ENCODE measurements at places on chromosomes 7 and 10.
A peak's percentile ranks its signal among the peaks of the same experiment; 100 is the strongest.

- no peak for DNase-seq
Measured at GRCh38 chr10:52663161-52663560, 109.4 kb downstream of the MBL2 start.

GRCh38 chr10:91901784-91902677 lies 7.3 kb downstream of the FGFBP3 start:
- peak; percentile 30 for DNase-seq

DNA sequence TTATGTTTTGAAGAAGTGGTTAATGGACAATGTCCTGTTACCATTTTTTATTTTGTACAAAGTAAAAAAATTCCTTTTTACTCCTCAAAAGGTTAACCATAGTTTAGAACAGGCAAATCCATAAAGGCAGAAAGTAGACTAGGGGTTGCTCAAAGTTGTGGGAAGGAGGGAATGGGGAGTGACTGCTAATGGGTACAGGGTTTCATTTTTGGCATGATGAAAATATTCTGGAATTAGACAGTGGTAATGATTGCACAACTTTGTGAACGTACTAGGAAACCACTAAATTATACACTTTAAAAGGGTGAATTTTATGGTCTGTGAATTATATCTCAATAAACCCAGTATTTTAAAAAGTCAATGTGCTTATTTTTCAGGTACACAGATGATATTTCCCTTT lies 35.4 kb upstream of the CDK14 start:
- DNase-seq, result no peak

DNA sequence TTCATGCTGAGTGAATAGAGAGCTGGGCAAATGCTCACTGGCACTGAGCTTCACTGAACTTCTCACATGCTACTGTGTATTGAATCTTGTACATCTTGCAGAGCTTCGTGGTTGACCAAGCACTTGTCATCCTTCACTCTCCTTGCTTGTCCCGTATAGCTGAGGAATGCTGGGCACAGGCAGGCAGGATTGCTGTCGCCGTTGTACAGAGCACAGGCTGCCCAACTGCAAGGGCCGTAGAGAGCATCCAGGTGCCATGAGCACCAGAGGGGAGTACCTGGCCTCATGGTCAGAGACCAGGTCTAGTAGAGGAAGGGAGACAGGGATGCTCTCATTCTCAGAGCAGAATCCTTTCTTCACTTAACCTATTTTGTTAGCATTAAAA lies 99.8 kb upstream of the RET start:
- DNase-seq, result no peak

GRCh38 chr10:124619195-124619594 lies 125.0 kb downstream of the FAM53B start:
- DNase-seq, result no peak

- DNase-seq, result no peak
Measured at GRCh38 chr7:70884440-70884764, 247.5 kb upstream of the GALNT17 start.

DNA sequence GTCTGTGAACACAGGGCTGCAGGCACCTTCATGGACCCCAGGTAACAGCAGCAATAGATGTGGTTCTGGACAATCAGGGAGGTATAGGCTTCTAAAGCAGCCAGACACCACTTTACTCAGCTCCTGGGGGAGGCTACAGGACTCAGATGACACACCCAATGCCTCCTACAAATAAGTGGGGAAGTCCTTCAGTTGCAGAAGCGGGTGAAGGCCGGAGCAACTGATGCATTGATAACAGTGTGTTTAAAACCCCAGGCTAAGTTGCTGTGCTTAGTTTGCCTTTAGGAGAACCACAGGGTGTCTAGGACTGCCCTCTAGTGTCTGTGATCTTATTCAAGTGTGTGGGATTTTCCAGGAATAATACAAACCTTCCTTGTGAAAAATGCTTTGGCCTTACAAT lies 5.9 kb upstream of the ITGA8 start:
- no peak for DNase-seq

DNA sequence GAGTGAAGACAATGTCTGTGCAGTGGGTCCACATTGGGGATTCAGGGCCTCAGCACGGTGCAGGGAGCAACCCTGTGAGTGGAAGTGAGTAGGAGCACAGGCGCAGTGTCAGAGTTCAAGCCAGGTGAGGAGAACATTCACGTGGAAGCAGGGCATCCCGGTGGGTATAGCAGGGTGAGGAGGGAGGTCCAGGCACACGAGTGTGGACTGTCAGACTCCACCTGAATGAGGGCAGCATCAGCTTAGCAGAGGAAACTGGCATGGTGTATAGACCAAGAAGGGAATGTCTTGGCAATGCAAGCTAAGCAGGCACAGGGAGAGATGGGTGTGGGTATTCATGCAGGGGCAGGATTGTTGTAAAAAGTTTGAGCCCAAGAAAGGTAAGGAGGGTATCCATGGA lies 15.3 kb upstream of the LRRC72 start:
- no peak for DNase-seq

- DNase-seq, result no peak
Measured at GRCh38 chr10:73841526-73842285, 30.3 kb upstream of the NDST2 start.

- no peak for DNase-seq
Measured at GRCh38 chr7:124462249-124462648, 303.3 kb downstream of the GPR37 start.

DNA sequence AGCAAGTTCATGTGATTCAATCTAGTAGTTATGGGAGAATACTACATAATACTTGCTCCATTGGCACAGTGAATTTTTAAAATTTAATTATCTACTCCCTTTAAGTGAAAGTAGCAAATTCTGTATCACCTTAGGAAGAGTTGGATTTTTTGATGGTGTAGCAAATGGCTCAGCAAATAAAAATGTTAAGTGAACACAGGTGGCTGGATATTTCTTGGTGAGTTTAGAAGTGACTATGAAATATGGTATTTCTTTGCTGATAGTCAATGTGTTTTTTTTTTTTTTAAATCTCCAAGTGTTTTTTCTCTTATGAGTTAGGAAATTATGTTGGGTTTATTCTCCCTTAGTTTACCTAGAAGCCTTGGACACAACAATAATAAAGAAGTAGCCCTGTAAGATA lies 67.8 kb downstream of the CREM start:
- DNase-seq, result no peak
